HTR-8/SVneo (cell line): ENCODE measurements at places on chromosomes 12 and 14.
A peak's percentile ranks its signal among the peaks of the same experiment; 100 is the strongest.

- DNase-seq: peak; percentile 88
Measured at GRCh38 chr12:121858662-121859572, at the start of gene HPD. TSS of gene HPD (minus strand) at chr12:121858859. CDS start at chr12:121858823, 36 bp downstream.

- DNase-seq: no peak
Measured at GRCh38 chr12:124715121-124715990, 147.9 kb upstream of the NCOR2 start.

DNA sequence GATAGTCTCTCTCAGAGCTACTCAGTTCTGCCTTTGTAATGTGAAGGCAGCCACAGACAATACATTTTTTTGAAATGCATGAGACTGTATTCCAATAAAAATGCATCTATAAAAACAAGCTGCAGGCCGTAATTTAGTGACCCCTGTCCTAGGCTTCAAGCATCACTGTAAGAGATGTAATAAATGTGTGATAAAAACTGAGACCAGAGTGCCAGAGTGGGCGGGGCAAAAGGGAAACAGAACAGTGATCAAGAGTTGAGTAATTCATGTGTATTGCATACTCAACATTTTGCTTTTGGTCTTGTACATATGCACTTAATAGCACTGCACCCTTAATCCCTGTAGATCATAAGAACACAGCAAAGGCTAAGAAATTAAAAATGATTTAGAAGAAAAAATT lies 743.5 kb downstream of the DIO2 start:
- no peak for DNase-seq

- peak; percentile 83 for DNase-seq
Measured at GRCh38 chr14:76872796-76873432, 46.7 kb downstream of the LRRC74A start.

GRCh38 chr14:58537004-58537403 lies 100.8 kb upstream of the DACT1 start:
- DNase-seq: no peak

GRCh38 chr12:54360717-54361456 lies 3.4 kb downstream of the GPR84 start:
- DNase-seq: peak; percentile 67

GRCh38 chr12:57430112-57430930 lies 522 bp downstream of the R3HDM2 start:
- DNase-seq: no peak
